GM10248 (cell line): ENCODE measurements at places on chromosomes 16 and 17.

DNA sequence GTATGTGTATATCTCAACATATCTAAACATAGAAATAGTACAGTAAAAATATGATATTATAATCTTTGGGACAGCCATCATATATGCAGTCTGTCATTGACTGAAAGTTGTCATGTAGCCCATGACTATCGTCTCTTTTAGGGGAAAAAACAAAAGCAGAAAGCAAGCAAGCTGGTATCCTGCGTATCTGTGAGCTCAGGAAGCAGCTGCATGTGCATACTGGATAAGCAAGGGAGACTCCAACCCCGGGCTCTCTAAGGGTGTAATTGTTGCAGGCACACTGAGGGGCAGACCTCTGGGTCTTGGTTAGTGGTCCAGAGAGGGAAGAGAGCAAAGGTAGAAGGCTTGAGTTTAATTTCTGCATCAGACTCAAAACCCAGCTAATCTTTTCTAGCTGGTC lies 581.1 kb downstream of the MAF start:
- no peak for DNase-seq

GRCh38 chr16:72989579-72990551 lies 58.1 kb downstream of the ZFHX3 start:
- no peak for DNase-seq

- no peak for DNase-seq
Observed at GRCh38 chr16:50061326-50061725, 4.4 kb upstream of the HEATR3 start.

- DNase-seq = no peak
Observed at GRCh38 chr16:18839555-18839954, 38.2 kb upstream of the ARL6IP1 start.

- no peak for DNase-seq
Observed at GRCh38 chr16:53629607-53630312, 73.9 kb downstream of the RPGRIP1L start.

- peak; percentile 75 for DNase-seq
Observed at GRCh38 chr17:79803997-79804855, 7.3 kb upstream of the CBX8 start.

DNA sequence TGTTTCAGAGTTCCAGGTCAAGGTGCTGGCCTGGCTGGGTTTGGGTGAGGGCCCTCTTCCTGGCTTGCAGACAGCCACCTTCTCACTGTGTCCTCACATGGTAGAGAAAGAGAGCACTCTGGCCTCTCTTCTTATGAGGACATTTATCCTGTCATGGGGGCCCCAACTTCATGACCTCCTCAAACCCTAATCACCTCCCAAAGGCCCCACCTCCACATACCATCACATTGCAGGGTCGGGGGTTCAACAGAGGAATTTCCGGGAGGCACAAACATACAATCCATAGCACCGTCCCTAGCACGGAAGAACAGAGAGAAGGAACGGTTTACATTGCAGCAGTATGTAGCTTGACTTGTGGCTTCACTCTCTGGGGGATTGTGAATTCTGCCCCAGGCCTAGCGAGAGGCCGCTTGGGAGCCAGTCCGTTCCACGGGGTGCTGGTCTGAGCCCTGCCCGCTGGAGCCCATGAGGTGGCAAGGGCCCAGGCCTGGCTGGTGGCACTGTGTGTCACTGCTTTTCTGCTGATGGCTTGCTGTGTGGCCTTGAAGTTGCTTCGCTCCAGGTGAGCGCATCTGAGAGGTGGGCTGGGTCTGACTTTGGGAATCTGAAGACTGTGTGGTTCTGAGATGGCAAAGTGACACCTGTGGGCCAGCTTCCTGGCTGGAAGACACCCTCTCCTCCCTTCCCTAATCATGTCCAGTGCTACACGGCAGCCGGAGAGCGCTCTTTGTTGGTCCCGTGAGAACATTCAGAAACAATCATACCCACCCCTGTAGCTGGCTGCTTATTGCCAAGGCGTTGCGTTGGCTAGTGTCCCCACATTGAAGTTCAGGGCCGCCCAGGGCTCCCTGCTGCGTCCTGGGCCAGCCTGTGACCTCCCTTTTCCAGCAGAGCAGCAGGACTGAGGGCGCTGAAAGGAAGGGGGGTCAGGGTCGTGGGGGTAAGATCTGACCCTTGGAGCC lies 98.3 kb downstream of the CMIP start:
- DNase-seq = no peak

DNA sequence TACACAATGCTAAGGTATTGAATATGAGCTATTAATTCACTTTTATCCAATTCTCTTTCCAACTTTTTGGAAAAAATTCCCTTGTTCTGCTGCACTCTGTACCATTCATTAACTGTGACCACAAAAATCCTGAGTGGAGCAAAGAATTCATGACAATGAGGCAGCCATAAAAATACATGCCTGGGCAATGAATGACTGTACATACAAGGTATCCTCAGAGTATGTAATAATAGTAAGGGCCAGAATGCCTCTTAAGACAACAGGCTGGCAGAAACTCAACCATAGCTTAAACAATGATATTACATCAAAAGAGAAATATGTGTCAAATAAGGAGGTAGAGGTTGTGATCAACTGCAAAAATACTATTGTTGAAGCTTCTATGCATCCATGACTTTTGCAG lies 74.7 kb upstream of the CA10 start:
- no peak for DNase-seq

- no peak for DNase-seq
Observed at GRCh38 chr17:51391982-51392654, 131.8 kb downstream of the UTP18 start.

GRCh38 chr16:30040221-30040620 lies 9.2 kb upstream of the TLCD3B start:
- no peak for DNase-seq

DNA sequence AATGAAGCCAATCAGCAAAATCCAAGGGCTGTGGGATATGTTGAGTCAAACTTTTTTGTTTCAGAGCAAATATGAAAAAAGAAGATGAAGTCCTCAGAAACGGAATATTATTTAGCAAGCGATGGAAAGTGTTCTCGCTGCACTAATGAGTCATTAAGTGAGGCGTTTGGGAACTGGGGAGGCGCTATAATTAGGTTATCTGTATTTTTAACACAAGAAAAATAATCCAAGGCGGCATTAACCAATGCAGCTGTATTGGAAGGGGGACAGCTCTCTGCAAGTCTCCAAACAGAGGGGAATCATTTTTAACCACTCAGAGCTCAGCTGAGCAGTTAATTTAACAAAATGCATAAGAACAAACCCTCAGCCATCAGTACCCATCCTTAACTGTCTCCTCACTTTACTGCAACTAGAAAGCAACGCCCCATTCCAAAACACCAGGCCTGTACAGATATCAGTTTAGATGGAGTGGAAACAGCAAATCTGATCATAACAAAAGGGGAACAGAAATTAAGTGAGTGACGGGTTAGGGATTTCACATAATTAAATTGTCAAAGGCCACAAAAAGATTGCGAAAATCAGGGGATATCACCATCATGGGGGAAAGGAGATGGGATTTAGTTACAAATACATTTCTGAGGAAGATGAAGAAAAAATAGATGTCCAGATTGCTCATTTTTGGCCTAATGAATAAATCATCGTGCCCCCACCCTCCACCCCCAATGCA lies 211.0 kb upstream of the TOX3 start:
- no peak for DNase-seq
